ENCODE measurements at places on chromosomes 2 and 18. TPM values are rescaled to one million over a fixed set of nuclear protein-coding genes. Genes with fewer than 3 reads are reported as not detected.

Gene SERPINB4
- total RNA-seq = not detected

Gene GPAT2
- total RNA-seq = not detected

Gene BOLA3
- total RNA-seq = 55.9 TPM

Gene IL36B
- total RNA-seq = not detected

Gene IL36RN
- total RNA-seq = not detected

Gene ZNF396
- 0.84 TPM for total RNA-seq

Gene LIMS4
- total RNA-seq = 2.3 TPM

- H3K27ac ChIP-seq = no peak overlapping the region
- no peak overlapping the region for H3K4me3 ChIP-seq
- no peaks in the 10 kb centered on the region for H3K4me1 ChIP-seq
Observed at GRCh38 chr2:174663550-174663949, 65.9 kb upstream of the WIPF1 start.

- no peak overlapping the region for H3K27ac ChIP-seq
- H3K4me3 ChIP-seq = no peak overlapping the region
- no peaks in the 10 kb centered on the region for H3K4me1 ChIP-seq
- H3K27me3 ChIP-seq = peaks cover 3% of the 10 kb centered on the region
Observed at GRCh38 chr2:14826518-14826917, 194.0 kb downstream of the LRATD1 start.

DNA sequence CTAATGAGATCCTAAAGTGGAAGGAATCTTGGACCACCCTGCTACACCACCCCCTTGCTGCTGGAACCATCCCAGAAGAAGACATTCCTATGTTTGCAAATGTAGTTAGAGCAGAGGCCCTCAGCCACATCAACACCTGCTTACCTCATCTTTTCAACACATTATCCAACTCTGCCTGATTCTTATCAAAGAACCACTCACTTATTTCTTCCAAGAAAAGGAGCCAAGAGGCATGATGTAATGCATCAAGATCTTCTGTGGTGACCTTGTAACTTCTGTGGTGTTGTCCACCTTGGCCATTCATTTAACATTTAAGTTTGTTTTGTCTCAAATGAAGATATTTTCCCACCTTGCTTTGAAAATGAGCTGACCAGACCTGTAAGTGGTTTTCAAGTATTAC, 338.1 kb downstream of the CTNNA2 start:
- peaks cover 70% of the 10 kb centered on the region for H3K27me3 ChIP-seq
- H3K4me1 ChIP-seq = no peaks in the 10 kb centered on the region
- no peak overlapping the region for H3K27ac ChIP-seq

GRCh38 chr18:32906506-32907310, 133.9 kb upstream of the KLHL14 start:
- DNase-seq = no peak
- no peaks in the 10 kb centered on the region for H3K36me3 ChIP-seq
- no peaks in the 10 kb centered on the region for H3K4me1 ChIP-seq
- no peak overlapping the region for H3K4me3 ChIP-seq
- H3K27ac ChIP-seq = no peak overlapping the region

- peaks cover 13% of the 10 kb centered on the region for H3K36me3 ChIP-seq
- no peak overlapping the region for H3K4me3 ChIP-seq
- no peak for DNase-seq
- H3K27me3 ChIP-seq = no peaks in the 10 kb centered on the region
- H3K27ac ChIP-seq = no peak overlapping the region
Observed at GRCh38 chr2:111972955-111973565, 74.7 kb downstream of the MERTK start.

DNA sequence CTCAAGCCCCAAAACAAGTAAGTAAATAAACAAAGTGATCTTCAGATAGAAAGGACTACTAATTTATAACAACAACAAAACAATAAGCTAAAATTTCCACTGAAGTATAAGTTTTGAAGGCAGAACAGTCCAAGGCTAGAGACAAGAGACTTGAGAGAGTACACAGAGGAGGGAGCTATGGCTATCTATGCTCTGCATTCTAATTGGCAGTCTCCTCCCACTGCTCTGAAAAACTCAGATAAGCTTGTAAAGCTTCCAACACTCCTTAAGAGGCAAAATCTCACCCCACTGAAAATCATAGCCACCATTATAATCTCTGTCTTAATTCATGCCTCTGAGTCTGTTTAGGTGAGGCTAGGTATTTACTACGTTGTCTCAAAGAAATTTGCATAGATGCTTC, 714.6 kb upstream of the LRATD1 start:
- no peak overlapping the region for H3K4me3 ChIP-seq
- H3K27me3 ChIP-seq = no peaks in the 10 kb centered on the region
- no peak overlapping the region for H3K27ac ChIP-seq
- no peaks in the 10 kb centered on the region for H3K36me3 ChIP-seq
- DNase-seq = no peak

GRCh38 chr2:3265981-3266924, 111.4 kb downstream of the EIPR1 start:
- peaks cover 21% of the 10 kb centered on the region for H3K4me1 ChIP-seq
- DNase-seq = peak; percentile 85
- H3K27ac ChIP-seq = no peak overlapping the region

DNA sequence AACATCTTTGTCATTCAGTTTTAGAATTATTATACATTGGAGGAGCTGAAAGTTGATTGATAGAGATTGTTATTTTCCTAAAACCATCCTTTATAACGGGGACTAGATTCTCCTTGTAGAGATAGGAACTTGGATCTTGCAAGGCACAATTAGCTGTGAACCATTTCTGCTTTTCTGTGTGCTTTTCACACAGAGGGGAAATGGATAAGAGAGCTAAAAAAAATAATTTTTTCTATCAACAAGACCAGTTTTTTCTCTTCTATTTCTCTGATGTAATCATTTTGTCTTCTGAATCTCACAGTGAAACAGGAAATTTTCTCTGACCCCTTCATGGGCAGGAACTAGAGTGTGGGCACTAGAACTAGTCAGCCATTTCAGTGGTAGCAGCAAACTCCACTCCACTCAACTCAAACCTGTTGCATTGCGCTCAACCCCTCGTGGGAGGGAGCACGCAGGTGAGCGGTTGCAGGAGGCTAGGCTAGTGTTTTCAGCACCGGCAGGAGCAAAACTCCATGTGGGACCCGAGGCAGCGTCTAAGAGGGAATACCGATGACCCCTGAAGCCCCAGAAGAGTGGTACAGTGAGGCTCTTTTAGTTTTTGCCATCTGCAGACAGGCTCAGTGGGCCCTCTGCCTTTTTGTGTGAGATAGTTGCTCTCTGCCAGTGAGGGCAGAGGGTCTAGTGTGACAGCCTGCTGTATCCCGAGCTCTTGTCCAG, 24.0 kb upstream of the SLC39A10 start:
- H3K27ac ChIP-seq = no peak overlapping the region
- no peaks in the 10 kb centered on the region for H3K36me3 ChIP-seq
- no peak overlapping the region for H3K4me3 ChIP-seq
- no peaks in the 10 kb centered on the region for H3K4me1 ChIP-seq
- no peaks in the 10 kb centered on the region for H3K27me3 ChIP-seq
- DNase-seq = no peak

DNA sequence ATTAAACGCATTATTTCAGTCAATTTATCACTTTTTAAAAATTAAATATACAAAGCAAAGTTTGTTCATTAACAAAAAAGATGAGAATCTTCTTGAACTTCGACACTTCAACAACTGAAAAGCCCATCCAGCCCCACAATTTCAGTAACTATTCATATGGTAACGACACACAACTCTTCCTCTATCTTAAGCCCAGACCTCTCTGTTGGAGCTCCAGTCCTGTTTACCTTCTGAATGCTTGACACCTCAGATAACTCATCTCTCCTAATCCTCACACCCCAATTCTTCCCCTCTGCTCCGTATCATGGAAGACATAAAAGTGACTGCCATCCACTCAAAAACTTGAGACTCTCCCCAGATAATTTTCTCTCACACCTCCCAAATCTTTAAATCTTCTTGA, 12.6 kb downstream of the USP37 start:
- H3K4me1 ChIP-seq = peaks cover 4% of the 10 kb centered on the region
- DNase-seq = no peak
- H3K27ac ChIP-seq = no peak overlapping the region
- no peaks in the 10 kb centered on the region for H3K27me3 ChIP-seq
- no peak overlapping the region for H3K4me3 ChIP-seq

- no peak overlapping the region for H3K27ac ChIP-seq
- H3K36me3 ChIP-seq = no peaks in the 10 kb centered on the region
- DNase-seq = no peak
- H3K4me1 ChIP-seq = peaks cover 10% of the 10 kb centered on the region
- no peak overlapping the region for H3K4me3 ChIP-seq
- no peaks in the 10 kb centered on the region for H3K27me3 ChIP-seq
Observed at GRCh38 chr2:69169655-69170389, 156.8 kb downstream of the ANTXR1 start.

- H3K36me3 ChIP-seq = no peaks in the 10 kb centered on the region
- peaks cover 34% of the 10 kb centered on the region for H3K27me3 ChIP-seq
- no peak overlapping the region for H3K4me3 ChIP-seq
- no peak overlapping the region for H3K27ac ChIP-seq
- DNase-seq = no peak
- H3K4me1 ChIP-seq = peaks cover 3% of the 10 kb centered on the region
Observed at GRCh38 chr2:11060376-11061169, 94.7 kb upstream of the SLC66A3 start.

GRCh38 chr2:236840215-236840614, 245.5 kb upstream of the COPS8 start:
- no peaks in the 10 kb centered on the region for H3K27me3 ChIP-seq
- H3K36me3 ChIP-seq = no peaks in the 10 kb centered on the region
- no peak for DNase-seq

DNA sequence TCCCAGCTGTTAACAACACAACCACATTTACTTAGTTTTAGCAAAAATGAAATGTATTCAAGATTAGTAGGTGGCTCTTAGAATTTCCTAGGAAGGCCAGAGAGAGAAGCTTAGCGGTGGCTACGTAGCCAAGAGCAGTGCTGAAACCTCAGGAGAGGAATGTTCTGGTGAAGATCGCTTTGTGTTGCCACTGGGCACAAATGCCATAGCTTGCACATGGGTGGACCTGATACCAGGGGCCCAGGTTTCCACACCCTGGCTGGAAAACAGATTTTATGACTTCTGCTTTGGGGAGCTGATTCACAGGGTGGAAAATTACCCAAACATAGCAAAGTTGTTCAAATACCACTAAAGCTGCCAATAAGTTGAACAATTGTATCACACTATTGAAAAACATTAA, 43.4 kb downstream of the THUMPD2 start:
- no peak for DNase-seq
- no peaks in the 10 kb centered on the region for H3K27me3 ChIP-seq
- H3K4me1 ChIP-seq = peaks cover 47% of the 10 kb centered on the region
- H3K27ac ChIP-seq = no peak overlapping the region
- peaks cover 18% of the 10 kb centered on the region for H3K36me3 ChIP-seq

- H3K4me1 ChIP-seq = peaks cover 16% of the 10 kb centered on the region
- H3K36me3 ChIP-seq = no peaks in the 10 kb centered on the region
- no peaks in the 10 kb centered on the region for H3K27me3 ChIP-seq
Observed at GRCh38 chr2:120940726-120941256, 205.1 kb downstream of the GLI2 start.

DNA sequence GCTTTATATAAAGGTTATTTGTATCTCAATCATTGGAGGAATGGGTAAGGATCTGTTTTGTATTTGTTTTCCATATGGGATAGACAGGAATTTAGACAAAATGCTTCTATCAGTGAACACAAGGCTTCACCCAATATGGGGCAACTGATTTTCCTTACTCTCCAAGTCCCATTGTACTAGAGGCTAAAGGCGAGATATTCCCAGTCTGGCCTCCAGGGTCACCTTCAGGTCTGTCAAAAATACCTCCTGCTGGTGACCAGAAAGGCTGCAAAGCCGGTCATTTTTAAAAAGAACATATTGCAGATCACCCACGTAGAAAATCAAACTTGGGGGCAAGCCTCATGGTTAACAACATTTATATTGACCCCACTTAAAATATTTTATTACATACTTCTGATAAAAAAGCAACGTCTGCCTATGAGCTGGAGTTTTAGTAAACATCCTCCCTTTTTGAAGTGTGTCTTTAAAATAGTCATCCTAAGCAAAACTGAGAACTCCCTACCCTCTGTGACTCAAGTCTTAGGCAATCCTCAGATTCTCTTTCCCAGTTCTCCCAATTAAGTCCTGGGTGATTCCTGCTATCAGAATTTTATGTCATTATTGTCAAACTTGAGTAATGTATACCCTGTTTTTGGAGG, 276.6 kb downstream of the MREG start:
- H3K4me3 ChIP-seq = no peak overlapping the region
- H3K27me3 ChIP-seq = no peaks in the 10 kb centered on the region
- peaks cover 20% of the 10 kb centered on the region for H3K4me1 ChIP-seq

DNA sequence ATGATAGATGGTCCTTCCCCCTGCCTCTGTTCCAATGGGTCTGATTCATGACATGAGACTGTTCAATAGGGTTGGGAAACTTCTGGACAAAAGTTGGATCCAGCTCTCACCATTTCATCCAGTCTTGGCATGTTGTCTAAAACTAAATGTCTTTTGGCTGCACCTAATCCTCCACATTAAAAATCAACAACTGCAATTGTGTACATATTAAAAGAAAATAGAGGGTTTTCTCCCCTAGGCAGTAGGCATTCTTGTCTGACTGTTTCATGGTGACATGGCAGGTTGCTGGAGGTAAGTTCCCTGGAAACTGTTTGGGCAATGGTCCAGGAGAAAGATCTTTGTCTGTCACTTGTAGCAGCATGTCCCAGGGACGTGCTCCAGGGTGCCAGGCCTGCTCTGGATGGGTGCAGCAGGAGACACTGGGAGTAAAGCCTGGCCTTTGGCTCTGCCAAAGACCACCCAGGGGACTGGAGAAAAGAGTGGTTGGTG, 135.8 kb downstream of the TCF4 start:
- H3K4me1 ChIP-seq = peaks cover 10% of the 10 kb centered on the region
- no peak overlapping the region for H3K27ac ChIP-seq
- H3K27me3 ChIP-seq = no peaks in the 10 kb centered on the region
- no peak for DNase-seq
- H3K4me3 ChIP-seq = no peak overlapping the region

DNA sequence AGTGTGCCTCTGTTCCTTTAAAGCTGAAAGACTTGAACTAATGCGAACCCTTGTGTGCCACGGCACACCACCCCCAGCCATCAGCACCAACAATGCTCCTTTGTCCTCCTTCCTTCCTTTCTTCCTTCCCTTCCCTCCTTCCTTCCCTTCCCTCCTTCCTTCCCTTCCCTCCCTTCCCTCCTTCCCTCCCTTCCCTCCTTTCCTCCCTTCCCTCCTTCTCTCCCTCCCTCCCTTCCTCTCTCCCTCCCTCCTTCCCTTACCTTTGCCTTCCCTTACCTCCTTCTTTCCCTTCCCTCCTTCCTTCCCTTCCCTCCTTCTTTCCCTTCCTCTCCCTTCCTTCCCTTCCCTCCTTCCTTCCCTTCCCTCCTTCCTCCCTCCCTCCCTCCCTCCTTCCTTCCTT, 208.3 kb upstream of the PXDN start:
- DNase-seq = no peak
- peaks cover 17% of the 10 kb centered on the region for H3K27me3 ChIP-seq
- H3K4me1 ChIP-seq = no peaks in the 10 kb centered on the region
- H3K4me3 ChIP-seq = no peak overlapping the region

All from A673 (cell line).